ENCODE measurements at places on chromosomes 3 and 15.

DNA sequence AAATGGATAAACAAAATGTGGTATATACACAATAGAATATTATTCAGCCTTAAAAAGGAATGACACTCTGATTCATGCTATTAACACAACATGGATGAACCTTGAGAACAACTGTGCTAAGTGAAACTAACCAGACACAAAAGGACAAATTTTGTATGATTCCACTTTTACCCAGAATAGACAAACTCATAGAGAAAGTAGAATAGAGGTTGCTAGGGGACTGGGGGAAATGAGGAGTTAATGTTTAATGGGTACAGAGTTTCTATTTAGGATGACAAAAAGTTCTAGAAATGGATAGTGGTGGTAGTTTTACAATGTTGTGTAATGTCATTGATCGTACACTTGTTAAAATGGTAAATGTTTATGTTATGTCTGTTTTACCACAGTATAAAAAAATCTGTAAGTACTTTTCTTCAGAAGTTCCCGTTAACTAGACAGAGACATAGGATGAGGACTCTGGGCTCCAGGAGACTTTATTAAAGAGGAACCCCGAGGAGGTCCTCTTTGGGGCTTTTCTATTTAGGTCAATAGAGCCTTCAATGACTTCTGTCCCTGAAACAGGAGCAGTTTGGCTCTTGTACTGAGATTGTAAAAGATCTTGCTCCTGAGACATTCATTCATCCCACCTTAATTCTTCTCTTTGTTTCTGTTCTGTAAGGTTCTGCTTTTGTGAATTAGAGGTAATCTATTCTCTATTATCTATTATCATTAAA lies 24.5 kb downstream of the ABHD6 start:
- no peak for DNase-seq

DNA sequence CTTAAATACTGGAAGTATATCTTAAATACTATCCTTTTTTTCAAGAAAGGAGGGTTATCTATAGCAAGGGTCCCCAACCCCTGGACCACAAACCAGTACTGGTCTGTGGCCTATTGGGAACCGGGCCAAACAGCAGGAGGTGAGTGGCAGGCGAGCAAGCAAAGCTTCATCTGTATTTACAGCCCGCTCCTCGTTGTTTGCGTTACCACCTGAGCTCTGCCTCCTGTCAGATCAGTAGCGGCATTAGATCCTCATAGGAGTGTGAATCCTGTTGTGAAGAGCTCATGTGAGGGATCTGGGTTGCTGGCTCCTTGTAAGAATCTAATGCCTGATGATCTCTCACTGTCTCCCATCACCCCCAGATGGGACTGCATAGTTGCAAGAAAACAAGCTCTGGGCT lies 26.1 kb downstream of the SUMF1 start:
- DNase-seq: no peak

GRCh38 chr15:74781431-74782258 lies at the start of gene CSK:
Gene CSK, plus strand, starts transcription at chr15:74782080. Its CDS starts 16,218 bp downstream, at chr15:74798298.
- DNase-seq: no peak

GRCh38 chr3:149011676-149012075 lies 20.3 kb downstream of the GYG1 start:
- no peak for DNase-seq

DNA sequence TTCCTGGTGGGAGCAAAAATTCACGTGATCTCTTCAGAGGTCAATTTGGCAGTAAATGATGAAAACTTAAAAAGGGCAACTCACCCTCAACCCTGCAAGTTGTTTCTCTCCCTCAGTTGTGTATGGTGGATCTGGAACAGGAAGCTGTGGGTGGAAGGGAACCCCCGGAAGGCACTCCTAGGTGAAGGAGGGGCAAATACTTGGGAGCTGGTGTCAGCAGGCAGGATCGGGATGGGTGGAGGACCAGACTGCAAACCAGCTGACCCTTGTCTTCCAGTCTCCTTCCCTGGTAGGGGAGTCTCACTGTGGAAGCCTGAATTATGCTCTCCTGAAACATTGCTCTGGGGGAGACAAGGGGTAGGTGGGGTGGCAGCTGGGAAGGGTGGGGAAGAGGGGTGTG lies 33.5 kb downstream of the PRR23E start:
- no peak for DNase-seq

DNA sequence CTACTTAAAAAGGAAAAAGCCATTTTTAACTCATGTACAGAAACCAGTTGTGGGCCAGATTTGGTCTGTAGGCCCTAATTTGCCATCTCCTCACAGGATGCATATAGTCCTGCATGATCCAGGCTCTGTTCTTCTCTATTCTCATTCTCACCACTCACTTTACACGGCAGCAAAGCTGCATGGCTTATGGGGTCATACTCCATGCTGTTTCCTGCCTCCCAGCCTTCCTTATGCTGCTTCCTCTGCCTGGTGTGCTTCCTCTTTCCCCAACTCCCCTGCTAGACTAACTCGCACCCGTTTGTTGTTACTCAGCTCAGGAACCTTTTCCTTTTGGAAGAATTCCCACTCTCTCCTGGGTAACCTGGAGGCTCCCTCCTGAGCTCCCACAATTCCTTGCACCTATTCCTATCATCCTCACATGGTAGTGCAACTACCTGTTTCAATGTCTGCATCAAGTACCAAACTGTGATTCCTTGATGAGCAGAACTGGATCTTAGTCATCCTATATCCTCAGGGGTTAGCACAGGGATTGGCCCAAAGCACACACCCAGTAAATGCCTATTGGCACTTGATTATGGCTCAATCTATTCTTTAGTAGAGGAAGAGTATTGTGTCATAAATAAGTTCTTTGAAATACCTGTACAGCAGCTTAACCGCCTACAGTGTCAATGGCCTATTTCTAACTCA lies 172.1 kb upstream of the MITF start:
- no peak for DNase-seq

- no peak for DNase-seq
These were observed 26.5 kb downstream of the MEF2A start for GRCh38 chr15:99592145-99592791.

All from H1 (cell line).